ENCODE measurements at places on chromosomes 6 and 20.

DNA sequence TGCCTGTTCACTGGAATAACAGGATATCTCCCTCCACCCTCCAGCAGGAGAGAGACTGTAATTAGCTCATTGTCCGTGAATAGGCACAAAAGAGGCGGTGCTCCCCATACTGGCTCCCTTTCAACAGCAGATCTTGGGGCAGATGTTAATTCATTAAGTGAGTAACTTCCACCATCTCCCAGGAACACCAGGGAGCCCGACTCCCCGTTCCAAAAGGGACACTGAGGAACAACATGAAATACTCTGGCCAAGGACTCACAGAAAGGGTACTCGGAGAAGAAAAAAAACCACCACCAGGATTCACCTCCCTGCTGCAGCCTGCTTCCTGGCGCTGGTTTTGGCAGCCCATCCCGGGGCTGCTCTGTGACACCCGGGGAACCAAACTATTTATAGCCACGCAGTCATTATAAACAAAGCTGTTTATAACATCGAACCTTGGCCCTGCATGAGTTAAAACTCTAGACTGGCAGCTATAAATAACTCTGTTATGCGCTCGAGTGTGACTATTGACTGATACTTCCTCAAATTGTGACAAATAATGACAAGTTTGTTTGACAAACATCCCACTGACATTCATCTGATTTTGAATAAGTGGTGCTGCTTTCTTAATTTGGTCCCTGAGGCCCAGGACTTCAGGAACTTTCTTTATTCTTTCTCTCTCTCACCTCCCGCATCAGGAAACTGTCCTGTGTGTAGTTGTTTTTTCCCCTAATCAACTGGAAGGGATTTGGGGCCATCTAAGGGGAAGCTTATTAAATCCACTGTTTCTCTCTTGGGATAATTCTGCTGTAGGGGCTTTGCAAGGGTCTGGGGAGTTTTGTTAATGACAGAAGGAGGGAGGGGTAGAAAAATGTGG, 521.6 kb downstream of the CD83 start:
- no peak for DNase-seq

DNA sequence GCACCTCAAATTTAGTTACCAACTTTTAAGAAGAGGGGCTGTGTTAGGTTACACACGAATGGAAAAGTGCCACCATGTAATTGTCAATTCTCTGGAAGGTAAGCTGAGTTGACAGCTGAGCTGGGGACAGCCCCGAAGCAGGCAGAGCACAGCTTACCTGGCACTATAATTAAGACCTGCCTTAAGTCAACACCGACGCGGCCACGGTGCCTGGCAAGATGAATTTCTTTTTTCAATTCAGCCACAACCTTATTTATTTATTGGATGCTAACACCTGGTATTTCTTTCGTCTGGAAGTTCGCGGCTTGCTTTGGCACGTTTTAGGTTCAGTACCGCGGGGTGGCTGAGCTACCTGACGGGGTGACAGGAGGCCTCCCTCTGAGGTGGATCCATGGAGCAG, 40.6 kb upstream of the NFATC2 start:
- DNase-seq = no peak

DNA sequence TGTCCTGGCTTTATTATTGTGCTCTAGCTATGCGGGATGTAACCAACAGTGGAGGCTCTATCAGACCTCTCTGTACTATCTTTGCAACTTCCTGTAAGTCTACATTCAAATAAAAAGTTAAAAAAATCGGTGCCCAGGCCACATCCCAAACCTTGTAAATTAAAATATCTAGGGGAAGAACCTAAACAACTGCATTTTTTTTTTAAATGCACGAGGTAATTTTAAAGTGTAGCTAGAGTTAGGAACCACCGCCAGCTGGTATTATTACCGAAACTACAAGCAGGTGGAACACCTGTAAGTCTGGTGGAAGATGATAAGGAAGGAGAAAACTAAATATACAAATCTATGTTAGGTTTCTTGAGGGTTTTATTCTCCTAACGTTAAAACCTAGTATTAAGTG, 34.5 kb upstream of the ID4 start:
- no peak for DNase-seq

- DNase-seq = no peak
Measured at GRCh38 chr6:89475634-89476033, 42.7 kb downstream of the ANKRD6 start.

DNA sequence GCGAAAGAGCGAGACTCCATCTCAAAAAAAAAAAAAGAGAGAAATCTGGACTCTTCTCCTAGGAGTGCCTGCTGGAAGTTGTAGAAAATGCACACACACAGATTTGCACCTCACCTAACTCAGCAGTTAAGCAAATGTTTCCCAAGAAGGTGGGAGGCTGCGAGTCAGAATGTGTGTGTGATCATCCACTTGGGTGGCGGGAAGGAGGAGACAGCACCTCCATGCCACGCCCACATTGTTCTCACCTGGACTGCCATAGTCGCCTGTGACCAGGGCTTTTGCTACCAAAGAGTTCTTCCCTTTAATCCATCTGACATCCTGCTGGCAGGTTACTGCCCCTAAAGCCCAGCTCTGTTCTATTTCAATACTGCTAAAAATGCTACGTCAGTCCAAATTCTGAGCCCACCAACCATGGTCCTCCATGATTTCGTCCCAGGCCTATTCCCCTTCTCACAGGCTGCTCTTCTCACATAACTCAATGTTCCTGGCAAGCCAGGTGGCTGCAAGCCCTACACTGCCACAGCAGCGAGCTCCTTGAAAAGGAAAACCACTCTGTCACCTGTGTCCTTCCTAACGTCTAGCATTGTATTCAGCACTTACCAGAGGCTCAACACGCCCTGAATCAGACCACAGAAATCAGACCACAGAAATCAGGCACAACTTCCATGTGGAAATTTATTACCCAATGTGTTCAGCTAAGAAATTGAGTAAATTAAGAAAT, 77.5 kb downstream of the PSMG4 start:
- DNase-seq = no peak
